ENCODE measurements at places on chromosomes 5 and 9.
A peak's percentile ranks its signal among the peaks of the same experiment; 100 is the strongest.

- no peak for DNase-seq
These were observed 9.7 kb downstream of the ZNF462 start for GRCh38 chr9:106872641-106873040.

DNA sequence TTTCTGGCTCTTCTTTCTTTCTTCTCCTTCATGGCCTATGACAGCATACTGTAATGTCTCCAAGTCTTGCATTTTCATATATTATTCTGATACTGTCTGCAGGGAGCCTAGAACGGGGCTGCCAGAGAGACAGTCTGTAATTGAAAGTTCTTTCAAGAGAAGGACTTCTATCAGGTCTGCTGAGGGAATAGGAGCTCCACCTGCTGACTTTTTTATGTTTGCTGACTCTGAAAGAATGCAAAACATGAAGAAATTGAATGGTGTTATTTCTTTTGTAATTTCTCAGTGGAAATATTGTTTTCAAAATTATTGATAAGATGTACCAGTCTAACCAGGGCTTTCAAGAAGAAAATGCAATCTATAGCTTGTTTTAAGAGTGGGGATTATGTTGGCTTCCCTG lies 121.9 kb upstream of the RFX3 start:
- DNase-seq, result no peak

GRCh38 chr5:57094753-57095683 lies 78.8 kb upstream of the GPBP1 start:
- DNase-seq, result no peak

GRCh38 chr5:172564188-172564587 lies 76.9 kb upstream of the NEURL1B start:
- no peak for DNase-seq

- no peak for DNase-seq
These were observed 63.5 kb upstream of the BARX1 start for GRCh38 chr9:94018628-94019027.

- DNase-seq, result no peak
These were observed 18.4 kb upstream of the CNTLN start for GRCh38 chr9:17116400-17116837.

DNA sequence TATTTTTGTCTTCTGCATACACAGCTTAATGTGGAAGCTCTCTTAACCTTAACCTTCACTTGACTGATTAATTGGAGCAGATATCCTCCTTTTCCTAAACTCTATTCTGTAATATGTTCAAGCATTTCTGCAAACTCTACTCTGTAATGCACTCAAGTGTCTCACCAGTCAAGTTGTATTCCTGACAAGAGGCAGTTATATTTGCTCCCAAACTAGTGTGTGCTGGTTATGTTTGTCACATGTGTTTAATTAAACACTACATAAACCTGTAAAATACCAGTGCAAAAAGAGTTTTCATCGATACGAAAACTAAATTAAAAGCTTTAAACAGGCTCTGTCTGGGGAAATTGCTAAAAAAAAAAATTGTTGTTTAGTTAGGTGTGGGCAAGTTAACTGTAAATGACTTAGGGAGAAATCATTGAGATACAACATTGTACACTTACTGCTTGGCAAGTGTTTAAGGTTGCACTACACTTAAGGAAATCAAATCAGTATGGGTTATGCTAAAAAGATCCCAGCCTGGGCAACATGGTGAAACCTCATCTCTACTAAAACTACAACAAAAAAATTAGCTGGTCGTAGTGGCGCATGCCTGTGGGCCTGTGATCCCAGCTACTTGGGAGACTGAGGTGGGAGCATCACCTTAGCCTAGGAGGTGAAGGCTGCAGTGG lies 6.7 kb downstream of the FAF2 start:
- no peak for DNase-seq

DNA sequence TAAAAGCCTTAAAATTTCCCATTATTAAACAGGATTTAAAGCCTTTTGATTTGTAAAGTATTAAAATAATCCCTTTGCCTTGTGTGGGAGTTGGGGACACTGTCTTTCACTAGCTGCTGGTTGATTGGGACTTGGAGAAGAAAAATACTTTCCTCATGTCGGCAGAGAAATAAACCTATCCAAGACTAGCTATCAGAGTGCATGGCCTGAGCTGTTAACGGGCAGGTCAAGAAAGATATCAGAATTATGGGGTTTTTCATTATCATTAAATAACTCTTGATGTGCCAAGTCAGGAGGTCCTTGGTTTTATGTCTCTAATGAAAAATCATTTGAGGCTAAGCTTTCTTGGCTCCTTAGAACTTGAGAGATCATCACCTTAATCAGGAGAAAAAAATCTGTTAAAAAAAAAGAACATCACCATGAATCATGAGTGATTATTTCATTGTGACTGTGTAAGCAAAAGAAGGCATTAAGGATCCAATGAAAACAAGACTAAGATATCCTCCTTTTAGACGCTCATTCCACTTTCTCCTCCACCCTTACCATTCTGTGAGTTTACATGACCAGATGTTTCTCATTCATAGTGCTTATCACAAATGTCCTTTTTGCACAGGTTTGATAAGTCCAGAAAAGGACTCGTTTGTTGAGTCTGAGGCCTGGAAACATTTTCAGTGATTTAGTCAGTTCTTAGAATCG lies 140.4 kb upstream of the EGFLAM start:
- DNase-seq, result no peak

- peak; percentile 52 for DNase-seq
These were observed 11.7 kb downstream of the STC2 start for GRCh38 chr5:173316339-173317020.

DNA sequence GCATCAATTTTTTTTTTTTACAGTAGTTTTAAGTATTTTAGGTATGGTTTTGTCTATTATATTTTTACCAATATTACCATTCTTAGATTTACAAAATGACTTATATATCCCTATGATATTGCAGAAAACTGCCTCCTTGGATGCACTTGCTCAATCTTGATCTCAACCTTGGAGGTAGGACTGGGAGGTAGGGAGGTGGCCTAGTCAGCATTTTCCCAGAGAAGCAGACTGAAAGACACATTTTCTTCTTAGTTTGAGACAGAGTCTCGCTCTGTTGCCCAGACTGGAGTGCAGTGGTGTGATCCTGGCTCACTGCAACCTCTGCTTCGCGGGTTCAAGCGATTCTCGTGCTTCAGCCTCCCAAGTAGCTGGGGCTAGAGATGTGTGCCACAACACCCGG lies 175.3 kb upstream of the SH3GL2 start:
- DNase-seq, result no peak

DNA sequence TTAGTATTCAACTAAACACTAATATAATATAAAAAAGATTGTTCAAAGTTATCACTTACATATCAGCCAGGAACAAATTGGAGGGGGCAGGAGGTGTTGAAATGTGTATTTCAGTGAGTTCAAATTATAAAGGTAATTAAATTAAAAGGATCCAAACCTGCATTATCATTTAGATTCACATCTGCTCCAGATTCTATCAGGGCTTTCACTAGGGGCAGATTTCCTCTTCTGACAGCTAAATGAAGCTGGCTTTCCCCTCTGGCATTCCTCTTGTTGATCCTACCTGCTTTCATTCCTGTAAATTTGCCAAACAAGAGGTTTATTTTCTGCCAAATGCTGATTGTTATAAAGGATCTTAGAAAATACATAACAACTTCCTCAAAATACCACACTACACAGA lies 86.3 kb upstream of the GCNT4 start:
- no peak for DNase-seq

- DNase-seq, result no peak
These were observed 66.3 kb upstream of the PAPPA start for GRCh38 chr9:116087246-116087645.

DNA sequence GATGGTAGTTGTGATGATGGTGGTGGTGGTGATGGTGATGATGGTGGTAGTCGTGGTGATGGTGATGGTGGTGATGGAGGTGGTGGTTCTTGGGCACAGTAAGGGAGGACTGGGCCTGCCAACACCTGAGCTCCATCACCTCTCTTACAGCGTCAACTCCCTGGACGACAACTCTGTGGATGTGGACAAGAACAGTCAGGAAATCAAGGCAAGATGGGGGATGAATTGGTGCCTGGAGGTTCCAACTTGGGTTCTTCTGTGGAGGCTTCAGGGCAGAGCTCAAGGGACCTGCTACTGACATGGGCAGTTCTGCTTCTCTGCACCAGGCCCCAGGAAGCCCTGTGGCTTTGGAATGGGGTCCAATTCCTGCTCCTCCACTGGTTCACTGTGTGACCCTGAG lies 17.4 kb downstream of the GPRIN1 start:
- DNase-seq, result no peak

DNA sequence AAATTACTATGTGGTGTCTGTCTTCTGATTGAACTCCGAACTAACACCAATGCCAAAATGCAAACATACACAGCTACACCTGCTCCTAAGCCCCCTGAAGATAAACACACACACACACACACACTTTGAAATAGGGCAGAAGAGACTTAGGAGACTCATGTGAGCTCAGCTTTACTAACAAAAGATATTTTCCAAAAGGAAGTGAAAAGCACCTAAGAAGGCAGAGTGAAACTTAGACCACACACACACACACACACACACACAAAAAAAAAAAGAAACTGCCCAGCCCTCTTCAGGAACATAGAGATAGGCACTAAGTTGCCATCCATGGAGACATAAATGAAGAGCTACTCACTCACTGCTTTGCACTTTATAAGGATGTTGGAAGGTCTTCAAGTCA lies 45.2 kb upstream of the APC start:
- DNase-seq, result no peak

GRCh38 chr9:105686936-105687335 lies 7.4 kb upstream of the TMEM38B start:
- DNase-seq, result no peak

- DNase-seq, result no peak
These were observed 116.5 kb downstream of the ANKRD55 start for GRCh38 chr5:56116599-56117141.

GRCh38 chr5:68432682-68433081 lies 217.1 kb downstream of the PIK3R1 start:
- DNase-seq, result no peak

- no peak for DNase-seq
These were observed 476.4 kb downstream of the SPOCK1 start for GRCh38 chr5:137022725-137023124.

- no peak for DNase-seq
These were observed 42.4 kb upstream of the TGFBR1 start for GRCh38 chr9:99062549-99062948.

DNA sequence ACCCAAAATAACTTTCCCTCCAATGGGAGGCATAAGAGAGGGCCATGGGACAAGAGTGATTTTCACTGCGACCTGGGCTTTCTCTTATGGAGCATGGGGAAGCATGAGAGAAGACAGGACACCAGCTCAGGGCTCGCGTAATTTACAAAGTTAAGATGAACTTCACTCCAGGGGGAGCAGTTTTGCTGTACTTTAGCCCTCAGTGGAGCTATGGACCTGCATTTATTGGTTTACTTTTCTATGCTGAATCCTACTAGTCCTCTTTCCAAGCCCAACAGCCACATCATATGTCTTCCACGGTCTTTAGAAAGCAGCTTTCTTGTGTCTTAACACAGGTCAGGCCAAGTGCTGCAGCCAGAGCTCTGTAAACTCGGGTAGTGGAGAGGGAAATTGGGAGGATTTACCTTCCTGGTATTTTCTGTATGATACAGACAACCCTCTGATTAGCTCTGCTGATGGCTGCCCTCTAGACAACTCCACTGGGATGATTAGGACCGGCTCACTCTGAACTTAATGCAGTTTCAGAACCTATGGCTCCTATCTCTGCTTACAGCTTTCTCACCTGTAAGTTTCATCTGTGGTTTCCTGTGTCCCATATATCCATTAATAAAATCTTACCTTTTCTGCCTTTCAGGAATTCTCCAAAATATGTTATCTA lies 581.0 kb upstream of the RORB start:
- DNase-seq, result no peak

GRCh38 chr5:144332265-144332664 lies 161.6 kb downstream of the KCTD16 start:
- no peak for DNase-seq

DNA sequence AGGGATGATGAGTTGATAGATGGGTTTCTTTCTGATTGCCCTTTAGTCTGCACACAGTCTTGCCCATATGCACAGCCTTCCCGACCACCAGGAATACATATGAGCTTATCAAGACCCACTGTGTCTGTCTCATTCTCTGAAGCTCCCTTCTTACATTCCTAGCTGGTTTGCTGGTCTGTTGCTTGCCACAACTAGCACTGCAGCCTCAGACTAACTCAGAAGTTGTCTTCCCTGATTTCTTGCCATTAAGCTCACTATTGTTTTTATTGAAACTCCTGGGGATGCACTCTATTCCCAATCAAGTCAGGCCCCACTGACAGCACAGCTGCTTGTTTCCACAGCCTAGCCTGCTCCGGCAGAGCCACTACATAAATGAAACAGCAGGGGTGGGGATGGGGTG lies 97.5 kb downstream of the SAXO1 start:
- no peak for DNase-seq

GRCh38 chr5:150511578-150512367 lies 3.8 kb downstream of the NDST1 start:
- peak; percentile 80 for DNase-seq

DNA sequence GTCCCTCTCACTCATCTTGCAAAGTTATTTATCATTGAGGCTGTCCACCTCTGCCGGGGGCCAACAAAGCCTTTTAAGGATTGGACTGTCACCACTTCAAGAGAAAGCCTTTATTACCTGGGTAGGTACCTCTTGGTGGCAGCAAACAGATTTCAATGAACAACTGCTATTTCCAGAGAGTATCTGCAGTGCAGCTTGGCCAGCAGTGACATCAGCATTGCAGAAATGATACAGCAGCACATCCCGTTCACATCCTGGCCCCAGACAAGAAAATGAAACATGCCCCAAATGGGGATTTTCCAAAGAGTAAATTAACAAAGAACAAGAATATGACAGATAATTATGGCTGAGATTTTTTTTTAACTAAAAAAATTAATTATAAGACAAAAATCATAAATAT lies 2.3 kb upstream of the SPATA6L start:
- DNase-seq, result no peak

DNA sequence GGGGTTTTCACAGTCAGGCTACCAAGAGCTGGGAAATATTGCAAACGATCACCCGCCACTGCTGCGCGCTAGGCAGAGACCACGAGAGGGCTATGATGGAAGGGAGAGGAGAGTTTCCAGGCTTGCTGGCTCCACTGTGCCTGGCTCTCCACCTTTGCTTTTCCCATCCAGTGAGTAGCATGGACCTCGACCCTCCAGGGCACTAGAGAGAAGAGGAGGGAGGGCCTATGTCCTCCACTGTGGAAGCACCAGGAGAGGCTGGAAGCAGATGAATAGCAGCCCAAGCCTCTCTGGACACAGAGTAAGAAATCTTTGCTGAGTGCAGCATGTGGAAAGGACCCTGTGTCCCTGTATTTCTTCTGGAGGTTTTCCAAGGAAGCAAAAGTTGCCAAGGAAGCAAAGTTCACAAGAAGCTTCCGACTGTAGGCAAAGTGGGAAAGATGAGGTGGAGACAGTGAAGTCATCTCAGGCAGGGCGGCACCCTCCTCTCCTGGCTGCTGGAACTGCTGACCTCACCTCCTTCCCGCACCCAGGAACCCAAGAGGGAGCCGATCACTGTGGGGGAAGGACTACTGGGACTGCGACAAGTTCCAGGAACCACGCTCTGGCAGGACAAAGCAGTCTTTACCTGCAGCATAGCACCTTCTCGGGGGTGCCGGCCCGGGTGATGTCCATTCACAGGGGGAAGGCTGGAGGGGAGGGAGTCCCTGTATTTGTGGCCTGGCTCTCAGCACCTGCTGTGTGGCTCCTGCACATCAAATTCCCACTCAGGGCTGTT lies 79.6 kb downstream of the CSNK1A1 start:
- no peak for DNase-seq

Data from SJSA1 (cell line).